ENCODE measurements at places on chromosomes 6 and 20.

DNA sequence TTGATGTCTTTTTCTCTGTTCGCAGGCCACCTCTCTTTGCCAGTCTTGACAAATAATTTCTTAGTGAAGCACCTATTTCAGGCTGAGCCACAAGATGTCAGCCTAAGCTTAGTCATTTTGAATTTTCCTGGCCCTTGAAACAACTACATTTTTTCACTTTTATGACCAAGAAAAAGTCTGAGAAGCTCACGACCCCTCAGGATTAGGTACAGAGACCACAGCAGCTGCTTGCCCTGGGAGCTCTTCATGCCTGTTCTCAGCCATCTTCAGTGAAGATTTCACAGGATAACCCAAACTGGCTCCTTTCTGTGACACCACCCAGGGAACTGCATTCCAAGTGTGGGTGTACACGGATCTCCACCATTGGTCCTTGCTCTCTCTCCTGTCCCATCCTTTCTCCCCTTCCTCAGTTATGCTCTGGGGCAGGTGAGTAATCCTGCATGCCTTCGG is 38.4 kb upstream of the SPTLC3 start:
- DNase-seq = peak; percentile 41

DNA sequence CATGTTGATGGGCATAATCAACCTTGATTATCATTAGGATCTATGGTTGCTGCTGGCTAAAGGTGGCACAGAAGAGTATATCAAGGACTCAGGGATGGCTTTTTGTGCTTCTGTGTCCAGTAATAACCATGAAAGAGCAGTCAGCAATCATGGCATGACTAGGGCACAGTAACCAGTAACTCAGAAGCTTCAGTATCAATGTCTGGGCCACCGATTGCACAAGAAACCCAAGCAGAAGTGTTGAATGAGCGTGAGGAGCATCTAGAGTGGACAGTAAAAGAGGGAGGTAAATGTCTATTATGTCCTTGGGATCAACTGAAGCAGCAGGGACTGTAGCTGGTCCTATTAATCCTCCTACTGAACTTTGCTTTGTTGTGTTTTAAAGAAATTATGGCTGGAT is 81.5 kb upstream of the F13A1 start:
- no peak for DNase-seq

- no peak for DNase-seq
Observed at GRCh38 chr6:42367353-42368011, 84.2 kb downstream of the TRERF1 start.

- no peak for DNase-seq
Observed at GRCh38 chr20:33724439-33725094, 4.5 kb upstream of the PXMP4 start.
